Stimulated activated CD4-positive, alpha-beta T cell treated with anti-CD3 and anti-CD28 coated beads, Interleukin-12 subunit alpha, Interleukin-12 subunit beta, amount 100 ng/mL, for 24 hours (primary cell): ENCODE measurements at places on chromosomes 12 and 14.

- DNase-seq = no peak
Observed at GRCh38 chr12:64655141-64655540, 44.8 kb downstream of the RASSF3 start.

DNA sequence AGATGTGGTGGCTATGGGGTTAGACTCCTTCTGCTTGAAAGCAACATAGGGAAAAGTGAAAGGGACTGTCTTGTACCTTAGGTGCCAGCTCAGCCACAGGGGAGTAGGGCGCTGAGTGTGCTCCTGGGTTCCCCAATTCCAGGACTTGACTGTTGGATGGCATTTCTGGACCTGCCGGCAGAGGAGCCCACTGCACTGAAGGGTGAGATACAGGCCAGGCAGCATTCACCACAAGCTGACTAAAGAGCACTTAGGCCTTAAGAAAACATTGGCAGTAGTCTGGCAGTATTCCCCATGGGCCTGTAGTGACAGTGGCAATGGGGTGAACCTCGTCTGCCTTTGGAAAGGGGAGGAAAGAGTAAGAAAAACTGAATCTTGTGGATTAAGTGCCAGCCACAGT lies 67.1 kb upstream of the TMTC2 start:
- DNase-seq = no peak

DNA sequence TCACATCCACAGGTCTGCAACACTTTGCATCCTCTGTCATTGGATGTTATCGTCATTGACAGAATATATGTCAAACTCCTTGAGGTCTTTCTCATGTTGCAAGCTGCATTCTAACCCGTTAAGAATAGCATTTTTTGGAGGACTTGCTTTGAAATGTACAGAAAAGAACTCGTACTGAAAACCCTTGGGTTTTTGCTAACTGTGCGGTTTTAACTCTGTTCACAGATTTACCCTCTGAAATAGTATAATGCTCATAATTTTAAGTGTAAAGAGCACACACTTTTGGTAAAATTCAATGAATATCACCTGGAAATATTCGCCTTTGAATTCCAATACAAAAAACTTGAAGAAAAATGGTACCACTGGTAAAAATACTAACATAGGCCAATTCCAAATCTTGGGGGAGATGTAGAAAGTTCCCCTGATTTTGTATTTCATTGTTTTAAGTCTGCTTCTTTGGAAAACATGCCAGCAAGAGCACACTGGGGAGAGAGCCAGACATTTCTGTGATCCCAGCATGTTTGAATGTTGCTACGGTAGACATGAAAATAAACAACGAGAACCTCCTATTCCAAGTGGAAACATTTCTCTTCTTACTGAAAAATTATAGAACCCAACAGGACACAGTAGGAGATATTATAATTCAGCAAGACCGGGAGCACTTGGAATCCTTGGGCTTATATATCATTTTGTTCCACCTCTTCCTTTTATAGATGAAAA lies 446.0 kb downstream of the AEBP2 start:
- no peak for DNase-seq

DNA sequence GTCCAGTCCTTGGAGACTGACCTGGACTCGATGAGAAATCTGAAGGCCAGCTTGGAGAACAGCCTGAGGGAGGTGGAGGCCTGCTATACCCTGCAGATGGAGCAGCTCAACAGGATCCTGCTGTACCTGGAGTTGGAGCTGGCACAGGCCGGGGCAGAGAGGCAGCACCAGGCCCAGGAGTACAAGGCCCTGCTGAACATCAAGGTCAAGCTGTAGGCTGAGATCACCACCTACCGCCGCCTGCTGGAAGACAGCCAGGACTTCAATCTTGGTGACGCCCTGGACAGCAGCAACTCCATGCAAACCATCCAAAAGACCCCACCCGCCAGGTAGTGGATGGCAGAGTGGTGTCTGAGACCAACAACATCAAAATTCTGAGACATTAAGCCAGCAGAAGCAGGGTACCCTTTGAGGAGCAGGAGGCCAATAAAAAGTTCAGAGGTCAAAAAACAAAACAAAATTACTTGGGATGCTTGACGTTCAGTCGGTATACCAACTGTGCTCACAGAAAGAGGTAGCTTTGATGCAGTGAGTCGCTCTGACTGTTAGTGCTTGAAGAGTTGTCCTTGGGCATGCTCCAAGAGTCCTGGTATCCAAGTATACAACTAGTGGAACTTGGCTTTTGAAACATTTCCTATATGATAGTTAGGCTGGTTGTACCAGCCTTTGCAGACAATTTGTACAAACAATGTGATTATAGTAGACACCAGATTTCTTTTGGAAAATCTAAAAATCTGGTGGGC lies 4.8 kb downstream of the MED6 start:
- DNase-seq = no peak

GRCh38 chr12:96375841-96376604 lies 24.2 kb downstream of the CDK17 start:
- no peak for DNase-seq

DNA sequence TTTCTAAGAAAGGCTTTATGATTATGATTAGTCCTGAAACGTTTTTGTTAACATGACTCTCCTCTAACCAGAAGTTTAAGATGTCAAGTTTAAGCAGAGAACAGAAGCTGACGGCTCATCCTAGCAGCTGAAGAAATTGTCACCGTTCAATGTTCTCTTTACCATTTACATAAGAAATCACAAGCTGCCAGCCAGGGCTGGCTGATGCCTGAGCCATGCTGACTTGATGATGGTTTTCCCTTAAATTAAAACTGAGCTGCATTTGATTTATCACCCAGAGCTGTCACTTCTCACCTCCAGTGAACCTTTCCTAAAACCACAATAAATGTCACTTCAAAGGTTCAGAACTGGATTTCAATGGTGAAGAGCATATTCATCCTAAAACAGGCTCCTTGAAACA lies 153.6 kb downstream of the KTN1 start:
- DNase-seq = no peak

GRCh38 chr12:52867642-52868041 lies 18.8 kb upstream of the KRT78 start:
- DNase-seq = peak; percentile 35

GRCh38 chr12:43826681-43827080 lies 9.2 kb upstream of the TMEM117 start:
- DNase-seq = no peak

GRCh38 chr12:67161322-67161918 lies 107.7 kb upstream of the CAND1 start:
- no peak for DNase-seq

- DNase-seq = no peak
Observed at GRCh38 chr12:43675048-43675904, 83.3 kb downstream of the PUS7L start.
